ENCODE measurements at places on chromosomes 4 and X.

GRCh38 chrX:119706616-119707015 lies 13.6 kb upstream of the SEPTIN6 start:
- no peak for DNase-seq

DNA sequence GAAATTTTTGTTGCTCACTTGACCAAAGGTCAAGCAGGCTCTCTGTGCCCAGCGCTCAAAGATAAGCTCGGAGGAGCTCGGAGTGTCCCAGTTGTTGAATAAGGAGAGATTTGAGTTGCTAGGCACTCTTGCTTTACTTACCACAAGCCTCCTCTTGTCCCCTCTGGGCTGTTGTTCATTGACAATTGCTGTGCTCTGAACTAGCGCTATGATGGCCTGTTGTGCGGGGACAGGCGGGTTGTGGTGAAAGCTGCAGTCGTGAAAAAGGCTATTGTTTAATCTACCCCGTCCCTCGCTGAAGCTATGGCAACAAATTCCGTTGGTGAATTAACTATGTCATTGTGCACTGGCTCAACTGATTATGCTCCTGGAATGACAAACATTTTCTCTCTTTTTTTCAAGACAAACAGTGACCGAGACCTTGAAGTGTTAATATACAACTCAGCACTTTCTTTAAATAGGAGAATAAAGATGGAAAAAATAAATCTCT lies 21.0 kb upstream of the POLA1 start:
- no peak for DNase-seq

GRCh38 chrX:48523682-48524081 lies 2.1 kb downstream of the EBP start:
- no peak for DNase-seq

DNA sequence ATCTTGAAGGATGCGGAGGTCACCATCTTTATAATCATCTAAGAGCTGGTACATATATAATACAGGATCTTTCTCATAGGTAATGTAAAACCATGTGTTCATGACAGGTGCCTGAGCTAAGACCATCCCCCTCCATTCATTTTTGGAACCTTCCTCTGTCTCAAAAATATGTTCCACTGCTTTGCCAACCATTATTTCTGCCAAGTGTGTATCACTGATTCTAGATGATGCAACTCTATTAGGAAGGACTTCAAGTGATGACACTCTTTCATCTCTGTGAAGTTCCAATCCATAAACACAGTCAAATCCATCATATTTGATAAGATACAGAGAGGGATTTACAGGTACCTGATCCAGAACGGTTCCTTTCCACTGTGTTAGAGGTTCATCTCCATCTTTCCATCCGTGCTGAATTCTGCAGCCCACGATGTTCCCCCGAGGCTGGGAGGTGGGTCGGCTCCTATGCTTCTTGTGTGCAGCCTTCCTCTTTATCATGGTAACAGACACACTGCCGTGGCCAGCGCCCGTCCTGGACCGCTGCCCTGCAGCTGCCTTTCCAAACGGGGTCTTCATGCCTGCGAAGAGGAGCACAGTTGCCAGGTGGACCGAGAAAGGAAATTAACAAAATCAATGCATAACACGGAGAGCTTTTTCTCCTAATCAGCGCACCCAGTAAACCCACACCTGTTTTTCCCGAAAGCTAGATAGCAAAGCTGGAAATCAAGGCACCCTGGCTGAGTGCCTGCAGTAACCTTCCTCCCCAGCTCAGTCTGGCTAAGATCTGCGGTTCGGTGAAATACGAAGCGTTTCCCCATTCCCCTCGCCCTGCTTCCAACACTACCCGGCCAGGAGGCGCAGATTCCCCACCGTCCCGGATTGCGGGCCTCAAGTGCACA lies 718 bp downstream of the SPIN3 start:
- no peak for DNase-seq

- no peak for DNase-seq
These were observed 119.7 kb downstream of the NFKB1 start for GRCh38 chr4:102620697-102621497.

- DNase-seq = no peak
These were observed 70.3 kb downstream of the IRS4 start for GRCh38 chrX:108666101-108666500.

DNA sequence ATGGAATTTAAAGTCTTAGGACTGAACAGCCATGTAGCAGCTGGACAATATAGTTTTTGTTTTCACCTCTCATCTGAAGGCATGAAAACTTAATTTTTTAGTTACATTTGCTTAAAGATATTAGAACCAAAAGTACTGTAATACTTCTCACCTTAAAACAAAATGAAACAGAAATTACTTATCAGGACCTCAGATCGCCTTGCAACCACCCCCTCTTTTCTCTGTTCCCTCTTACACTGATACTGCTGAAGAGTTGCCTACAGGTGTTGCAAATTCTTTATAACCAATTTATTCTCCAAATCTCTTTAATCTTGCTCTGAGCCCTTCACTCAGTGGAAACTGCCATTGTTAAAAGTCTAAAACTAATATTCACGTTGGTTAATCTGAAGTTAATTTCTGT lies 145.0 kb downstream of the SPCS3 start:
- no peak for DNase-seq

DNA sequence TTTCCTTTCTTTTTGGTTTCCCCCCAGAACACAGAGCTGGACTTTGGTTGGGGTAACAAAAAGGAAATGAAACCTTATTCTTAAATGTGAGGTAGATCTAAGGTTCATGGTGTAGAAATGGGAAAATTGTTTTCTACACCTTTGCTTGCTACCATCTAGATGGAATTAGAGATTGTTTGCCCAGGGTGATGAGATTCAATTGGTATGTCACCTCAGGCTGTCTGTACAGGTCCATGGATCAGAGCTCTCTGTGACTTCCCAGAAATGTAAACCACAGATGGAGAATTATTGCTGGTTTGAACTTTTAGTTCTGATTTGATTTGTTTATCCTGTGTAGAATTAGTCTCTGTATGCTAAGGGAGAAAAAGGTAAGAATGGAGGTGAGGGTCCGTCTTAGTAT lies 146.7 kb downstream of the PCDH7 start:
- DNase-seq = no peak

GRCh38 chr4:118351851-118352827 lies 664 bp downstream of the PRSS12 start:
- no peak for DNase-seq

GRCh38 chr4:55458164-55458563 lies 62.4 kb downstream of the TMEM165 start:
- DNase-seq = no peak

DNA sequence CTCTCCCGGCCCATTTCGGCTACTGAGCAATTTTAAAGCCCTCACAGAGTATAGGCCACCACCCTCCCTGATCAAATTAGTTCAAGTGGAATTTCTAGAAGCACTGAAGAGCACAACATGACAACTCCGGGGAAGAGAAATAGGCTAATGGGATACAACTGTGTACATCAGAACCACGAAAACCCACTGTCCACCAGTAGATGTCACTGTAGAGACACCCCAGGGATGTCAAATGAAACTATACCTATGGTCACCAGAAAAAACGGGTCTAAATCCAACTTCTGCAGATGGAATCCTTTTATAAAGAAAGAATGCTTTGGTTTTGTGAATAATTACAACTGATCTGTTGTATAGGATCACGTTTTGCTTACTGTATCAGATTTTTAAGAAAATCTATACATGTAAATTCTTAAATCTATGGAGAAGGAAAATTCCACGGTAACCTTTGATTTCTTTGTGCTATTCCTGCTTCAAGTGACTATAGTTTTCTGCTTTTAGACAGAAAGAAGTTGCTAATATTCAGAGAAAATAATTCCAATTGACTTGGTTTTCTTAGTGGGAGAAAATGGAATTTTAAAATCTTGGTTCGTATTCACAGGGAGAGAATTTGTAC lies 29.5 kb upstream of the MAP3K15 start:
- peak; percentile 50 for DNase-seq

GRCh38 chr4:88567591-88567990 lies 24.7 kb upstream of the HERC3 start:
- DNase-seq = no peak

DNA sequence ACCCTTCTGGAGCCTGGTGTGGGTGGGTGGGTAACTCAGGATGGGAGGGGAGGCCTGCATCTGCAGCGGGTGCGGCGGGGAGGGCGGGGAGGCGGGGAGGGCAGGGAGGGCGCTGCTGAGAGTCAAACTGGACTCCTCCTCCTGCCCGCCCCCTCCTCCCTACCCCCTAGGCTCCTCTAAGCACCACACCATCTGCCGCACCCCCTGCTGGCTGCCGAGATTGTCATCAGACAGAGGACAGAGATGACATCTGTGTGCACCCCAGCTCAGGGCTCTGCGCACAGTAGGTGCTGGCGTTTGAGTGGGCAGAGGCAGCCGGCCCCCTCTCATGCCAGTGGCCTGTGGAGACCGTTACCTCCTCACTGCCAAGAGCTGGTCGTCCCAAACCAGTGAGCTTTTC lies 10.6 kb upstream of the HMX1 start:
- no peak for DNase-seq

GRCh38 chr4:102610007-102610406 lies 108.8 kb downstream of the NFKB1 start:
- no peak for DNase-seq

- no peak for DNase-seq
These were observed 173.7 kb downstream of the PABPC4L start for GRCh38 chr4:134027931-134028330.

DNA sequence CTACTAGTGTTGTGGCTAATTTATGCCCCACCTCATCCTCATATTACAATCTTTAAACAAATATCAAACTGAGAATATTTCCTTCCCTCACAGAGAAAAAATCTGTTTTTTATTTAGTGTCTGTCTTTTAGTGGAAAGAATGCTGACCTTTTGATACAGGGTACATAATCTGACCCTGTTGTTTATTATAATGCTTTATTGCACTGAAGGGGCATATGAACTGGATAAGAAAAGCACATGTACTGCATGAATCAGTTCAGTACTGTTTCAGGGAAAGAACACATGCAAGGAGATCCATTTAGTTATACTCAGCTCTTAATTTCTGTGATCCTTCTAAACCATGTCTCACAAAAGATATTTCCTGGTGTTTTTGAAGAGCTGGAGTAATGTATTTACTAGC lies 15.5 kb upstream of the DYNLT3 start:
- no peak for DNase-seq

DNA sequence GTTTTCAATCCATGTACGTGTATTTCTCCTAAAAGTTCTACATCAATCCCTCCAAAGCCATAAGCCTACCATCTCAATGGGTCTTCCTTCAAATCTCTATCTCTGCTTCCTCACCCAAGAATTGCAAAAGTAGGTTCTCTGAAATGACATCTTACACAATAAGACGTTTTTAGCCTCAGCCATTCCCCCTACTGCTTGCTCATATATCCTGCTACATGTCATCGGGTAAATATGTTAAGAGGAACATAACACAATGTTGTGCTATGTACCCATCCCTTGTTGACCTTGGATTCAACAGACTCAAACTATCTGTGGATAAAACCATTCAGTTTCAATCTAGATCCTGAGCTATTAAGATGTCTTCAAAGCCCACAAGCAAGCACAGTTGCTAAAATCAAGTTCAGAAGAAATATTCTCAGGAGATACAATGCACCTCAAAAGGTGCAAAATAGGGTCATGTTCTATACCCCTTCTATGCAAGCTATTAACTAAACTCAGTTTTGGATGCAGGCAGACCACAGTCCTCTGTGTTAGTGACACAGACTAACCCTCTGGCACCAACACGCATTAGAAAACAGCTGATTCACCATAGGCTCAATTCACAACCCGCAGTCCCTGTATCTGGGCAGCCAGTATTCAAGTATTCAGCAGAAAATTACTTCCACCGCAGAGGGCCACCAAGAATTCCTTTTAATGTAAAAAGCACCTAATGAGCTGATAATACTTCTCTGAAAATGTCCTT lies 56.8 kb downstream of the CD99L2 start:
- no peak for DNase-seq

DNA sequence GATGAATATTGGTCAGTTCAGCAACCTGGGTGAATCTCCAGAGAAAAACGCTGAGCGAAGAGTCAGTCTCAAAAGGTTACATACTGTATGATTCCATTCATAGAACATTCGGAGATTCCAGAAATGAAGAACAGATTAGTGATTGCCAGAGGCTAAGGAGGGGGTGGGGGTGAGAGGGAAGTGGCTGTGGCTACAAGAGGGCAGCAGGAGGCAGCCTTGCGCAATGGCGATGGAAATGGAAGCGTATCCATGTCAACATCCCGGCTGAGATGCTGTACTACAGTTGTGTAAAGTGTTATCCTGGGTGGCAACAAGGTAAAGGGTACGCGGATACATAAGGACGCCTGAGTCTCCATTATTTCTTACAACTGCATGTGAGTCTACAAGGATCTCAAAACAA lies 18.0 kb downstream of the LYAR start:
- no peak for DNase-seq

DNA sequence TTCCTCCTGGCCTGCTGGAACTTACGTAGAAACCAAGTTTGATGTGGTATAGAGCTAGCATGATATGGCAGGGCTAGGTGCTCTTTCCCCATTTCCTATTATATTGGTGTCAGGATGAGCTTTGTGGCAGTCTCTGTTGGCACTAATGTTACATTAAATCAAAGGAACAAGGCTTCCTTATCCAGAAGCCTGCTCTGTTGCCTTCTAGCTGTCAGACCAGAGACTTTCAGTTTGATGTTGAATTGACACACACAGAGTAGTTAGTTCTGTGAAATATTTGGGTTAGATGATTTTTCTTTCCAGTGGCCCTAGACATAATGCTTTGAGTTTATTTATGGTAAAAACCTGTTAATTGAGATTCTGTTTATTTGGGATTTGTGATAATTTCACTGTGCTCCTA lies 10.0 kb downstream of the CNKSR2 start:
- no peak for DNase-seq

GRCh38 chr4:88003261-88003660 lies 4.2 kb upstream of the PKD2 start:
- no peak for DNase-seq

- DNase-seq = no peak
These were observed 221.2 kb downstream of the KLHL13 start for GRCh38 chrX:117895418-117895817.
